ENCODE measurements at places on chromosomes 16 and 17.

- DNase-seq: no peak
Observed at GRCh38 chr17:55363033-55363432, 58.6 kb downstream of the MMD start.

DNA sequence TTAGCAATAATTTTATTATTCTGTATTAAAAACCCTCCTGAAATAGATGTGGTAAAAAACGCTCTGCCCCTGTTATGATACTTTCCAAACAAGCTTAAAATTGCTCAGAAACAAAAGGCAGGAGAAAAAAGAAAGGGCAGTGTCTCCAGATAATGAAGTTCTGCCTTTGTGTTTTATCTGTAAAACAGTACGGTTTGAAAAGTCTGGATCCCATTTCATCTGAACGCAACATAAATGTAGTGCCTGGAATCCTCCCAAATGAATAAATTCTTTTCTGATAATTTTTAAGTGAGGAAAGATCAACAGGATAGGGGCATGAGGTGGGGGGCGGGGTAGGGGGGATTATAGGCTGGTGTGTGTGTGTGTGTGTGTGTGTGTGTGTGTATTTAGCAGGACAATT, 87.5 kb upstream of the SOX9 start:
- no peak for DNase-seq

DNA sequence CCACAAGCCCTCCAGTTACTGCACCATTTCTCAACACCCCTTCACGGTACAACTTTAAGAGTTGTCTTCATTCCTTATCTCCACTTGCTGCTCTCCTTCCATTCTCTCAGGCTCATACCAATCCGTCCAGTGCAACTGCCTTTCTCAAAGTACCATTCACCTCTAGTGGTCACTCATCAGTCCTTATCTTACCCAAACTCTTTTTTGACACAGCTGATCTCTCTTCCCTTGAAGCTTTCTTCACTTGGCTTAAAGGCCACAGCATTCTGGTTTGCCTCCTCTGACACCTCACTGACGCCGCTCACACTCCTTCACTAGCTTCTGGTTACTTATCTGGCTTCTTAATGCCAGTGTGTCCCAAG, 24.9 kb downstream of the UBE2G1 start:
- DNase-seq: no peak

GRCh38 chr17:61410141-61411010, 10.7 kb downstream of the TBX2 start:
- DNase-seq: peak; percentile 94

- DNase-seq: peak; percentile 66
Observed at GRCh38 chr17:76534831-76535732, 2.4 kb downstream of the CYGB start.

- DNase-seq: no peak
Observed at GRCh38 chr16:71807905-71808592, 585 bp downstream of the AP1G1 start.

GRCh38 chr16:73717266-73717974, 579.2 kb upstream of the PSMD7 start:
- no peak for DNase-seq

- no peak for DNase-seq
Observed at GRCh38 chr17:5209396-5209795, 17.7 kb upstream of the ZNF594 start.

GRCh38 chr17:48499735-48500434, 30.9 kb downstream of the HOXB1 start:
- no peak for DNase-seq

GRCh38 chr16:8714174-8714573, 39.8 kb downstream of the ABAT start:
- no peak for DNase-seq

DNA sequence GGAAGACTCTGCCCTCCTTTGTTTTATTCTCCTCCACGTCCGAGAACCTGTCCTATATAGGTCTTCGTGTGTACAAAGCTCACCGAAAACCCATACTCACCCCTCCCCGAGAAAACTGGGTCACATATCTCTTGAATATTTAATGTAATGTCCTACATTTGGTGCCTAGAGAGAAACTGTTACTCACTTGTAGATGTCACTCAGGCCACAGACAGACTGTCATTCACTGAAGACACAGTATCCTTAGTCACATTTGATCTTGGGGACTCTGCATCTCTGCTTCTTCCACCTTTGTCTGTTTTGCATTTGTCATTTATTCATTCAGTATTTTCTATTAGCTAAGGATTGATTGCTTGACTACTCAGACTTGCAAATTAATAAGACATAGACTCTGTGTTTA, 131.8 kb upstream of the TBX2 start:
- no peak for DNase-seq

- DNase-seq: peak; percentile 45
Observed at GRCh38 chr16:56349711-56350161, 75.6 kb downstream of the AMFR start.

- DNase-seq: no peak
Observed at GRCh38 chr17:17155568-17155967, 50.6 kb downstream of the PLD6 start.

GRCh38 chr17:4786106-4786511, at the start of gene VMO1:
TSS of gene VMO1 (minus strand) at chr17:4786364. CDS start at chr17:4786352, 12 bp downstream.
- DNase-seq: no peak

GRCh38 chr17:49108318-49108717, 24.3 kb upstream of the B4GALNT2 start:
- DNase-seq: no peak

DNA sequence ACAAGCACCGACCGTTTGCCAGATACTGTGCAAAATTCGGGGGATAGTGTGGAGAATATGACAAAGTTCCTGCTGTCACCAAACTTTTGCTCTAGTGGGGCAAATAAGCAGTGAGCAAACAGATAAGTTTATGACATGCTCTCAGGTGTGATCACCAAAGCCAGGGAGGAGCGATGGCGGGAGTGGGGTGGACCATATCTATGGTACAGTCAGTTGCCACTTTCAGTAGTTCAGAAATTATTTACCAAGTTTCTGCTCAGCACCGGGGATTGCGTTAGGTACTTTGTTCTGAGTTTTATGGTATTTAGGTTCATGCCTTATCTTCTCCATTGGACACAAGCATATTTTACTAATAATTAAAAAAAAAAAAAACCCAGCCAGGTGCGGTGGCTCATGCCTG, 11.9 kb downstream of the MSI2 start:
- no peak for DNase-seq

DNA sequence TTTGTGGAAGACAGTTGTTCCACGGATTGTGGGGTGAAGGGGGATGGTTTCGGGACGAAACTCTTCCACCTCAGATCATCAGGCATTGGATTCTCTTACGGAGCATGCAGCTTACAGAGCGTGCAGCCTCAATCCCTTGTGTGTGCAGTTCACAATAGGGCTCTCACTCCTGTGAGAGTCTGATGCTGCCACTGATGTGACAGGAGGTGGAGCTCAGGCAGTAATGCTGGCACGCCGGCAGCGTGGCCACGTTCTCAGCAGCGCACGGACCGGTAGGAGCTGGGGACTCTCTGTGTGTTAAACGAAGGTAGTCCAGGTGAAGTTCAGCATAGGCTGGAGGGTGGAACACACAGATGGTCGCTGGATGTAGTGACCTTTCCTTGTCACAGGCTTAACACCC, 37.8 kb downstream of the SEC14L1 start:
- DNase-seq: no peak

GRCh38 chr16:67800338-67800926, 5.9 kb downstream of the RANBP10 start:
- no peak for DNase-seq

DNA sequence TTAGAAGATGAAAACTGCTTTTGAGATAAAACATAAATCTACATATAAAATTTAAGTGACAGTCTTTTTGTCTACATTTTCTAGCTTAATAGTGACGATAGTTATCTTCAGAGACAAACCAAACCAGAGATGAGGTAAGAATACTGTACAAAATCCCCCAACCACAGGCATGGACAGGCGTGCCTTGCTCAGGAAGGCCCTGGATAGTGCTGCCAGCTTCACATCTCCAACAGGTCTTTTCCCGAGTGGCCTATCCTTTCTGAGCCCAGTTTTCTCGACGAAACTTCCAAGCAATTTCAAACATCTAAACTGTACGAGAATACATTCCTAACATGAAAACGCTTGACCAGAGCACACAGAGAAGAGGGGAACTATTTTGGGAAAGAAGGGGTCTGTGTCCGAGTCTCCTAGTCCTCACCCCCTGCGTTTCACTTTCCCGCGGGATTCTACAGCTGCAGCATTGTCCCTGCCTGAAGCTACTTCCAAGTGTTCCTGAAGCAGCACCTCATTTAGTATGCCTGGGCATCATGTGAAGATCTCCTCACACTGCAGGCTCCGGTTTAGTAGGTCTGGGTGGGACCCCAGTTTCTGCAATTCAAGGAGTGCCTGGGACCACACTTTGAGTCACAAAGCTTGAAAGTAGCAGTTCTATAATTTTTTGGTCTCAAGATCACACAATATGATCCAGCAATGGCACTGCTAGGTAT, 37.8 kb downstream of the GNA13 start:
- no peak for DNase-seq

GRCh38 chr17:50559674-50560184, 786 bp upstream of the CACNA1G start:
- no peak for DNase-seq

GRCh38 chr16:87350681-87351319, 32.8 kb downstream of the FBXO31 start:
- DNase-seq: peak; percentile 46

DNA sequence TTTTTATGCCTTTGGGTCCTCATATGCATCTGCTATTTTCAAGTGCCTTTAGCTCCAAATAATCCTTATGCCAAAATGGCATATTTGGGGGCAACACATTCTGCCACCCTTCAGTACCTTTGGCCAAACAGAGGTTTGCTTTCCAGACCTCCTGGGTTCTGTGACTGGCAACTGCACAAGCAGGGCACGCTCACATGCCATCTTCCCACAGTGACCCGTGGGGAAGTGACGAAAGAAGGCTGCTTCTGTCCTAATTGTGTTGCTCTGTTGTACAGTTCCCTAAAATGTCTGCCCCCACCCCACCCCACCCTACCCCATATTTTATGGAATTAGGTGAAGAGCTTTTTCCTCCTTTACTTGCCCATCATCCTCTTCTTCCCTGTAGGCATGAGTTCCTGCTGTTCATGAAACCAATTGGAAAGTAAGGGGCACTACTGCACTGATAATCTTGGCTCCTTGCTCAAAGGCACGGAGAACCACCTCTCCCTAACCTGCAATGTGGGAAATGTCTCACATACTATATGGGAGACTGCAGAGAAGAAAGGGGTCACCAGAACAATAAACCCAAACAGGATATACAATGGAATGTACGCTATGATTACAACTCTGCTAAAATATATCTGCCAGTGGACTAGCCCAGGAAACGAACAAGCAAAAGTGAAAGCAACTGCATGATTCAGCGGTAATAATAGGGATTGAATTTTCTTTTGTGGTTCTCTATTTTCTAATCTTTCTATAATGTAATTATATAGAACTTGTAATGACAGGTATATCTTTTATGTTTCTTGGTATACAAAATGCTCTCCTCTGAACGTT, 3.3 kb upstream of the SLFN12L start:
- DNase-seq: peak; percentile 65

DNA sequence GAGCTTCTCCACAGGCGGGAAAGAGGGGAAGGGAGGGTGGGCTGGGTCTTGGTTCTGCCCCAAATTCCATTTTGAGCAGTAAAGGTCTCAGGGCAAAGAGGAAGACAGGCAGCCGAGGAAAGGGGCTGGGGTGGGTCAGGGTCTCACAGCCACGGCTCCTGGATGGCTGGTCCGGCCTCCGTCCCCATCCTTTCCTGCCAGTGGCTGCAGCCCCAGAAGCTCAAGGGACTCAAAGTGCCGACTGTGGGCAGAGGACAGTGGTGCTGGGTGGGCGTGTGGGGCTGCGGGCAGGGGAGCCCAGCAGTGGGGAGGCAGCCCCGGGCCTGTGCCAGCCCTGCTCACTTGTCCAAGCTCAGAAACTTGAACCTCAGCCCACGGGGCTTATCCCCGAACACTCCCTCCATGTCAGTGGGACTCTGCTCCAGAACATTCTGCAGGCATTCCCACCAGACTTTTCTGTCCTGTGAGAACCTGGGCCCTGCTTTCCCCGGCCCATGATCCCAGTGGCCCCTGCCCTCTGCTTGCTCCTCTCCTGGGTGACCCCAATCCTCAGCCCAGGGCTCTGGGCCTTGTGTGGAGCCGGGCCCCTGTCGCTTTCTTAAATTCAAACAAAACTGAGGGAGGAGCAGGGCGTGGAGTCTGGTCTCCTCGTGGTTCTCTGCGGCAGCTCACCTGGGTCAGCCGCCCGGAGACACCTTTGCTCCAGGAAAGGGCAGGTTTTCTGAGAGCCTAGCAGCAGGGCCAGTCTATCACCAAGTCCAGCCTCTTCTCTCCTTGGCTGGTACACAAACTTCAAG, 117.8 kb upstream of the METRNL start:
- DNase-seq: no peak

DNA sequence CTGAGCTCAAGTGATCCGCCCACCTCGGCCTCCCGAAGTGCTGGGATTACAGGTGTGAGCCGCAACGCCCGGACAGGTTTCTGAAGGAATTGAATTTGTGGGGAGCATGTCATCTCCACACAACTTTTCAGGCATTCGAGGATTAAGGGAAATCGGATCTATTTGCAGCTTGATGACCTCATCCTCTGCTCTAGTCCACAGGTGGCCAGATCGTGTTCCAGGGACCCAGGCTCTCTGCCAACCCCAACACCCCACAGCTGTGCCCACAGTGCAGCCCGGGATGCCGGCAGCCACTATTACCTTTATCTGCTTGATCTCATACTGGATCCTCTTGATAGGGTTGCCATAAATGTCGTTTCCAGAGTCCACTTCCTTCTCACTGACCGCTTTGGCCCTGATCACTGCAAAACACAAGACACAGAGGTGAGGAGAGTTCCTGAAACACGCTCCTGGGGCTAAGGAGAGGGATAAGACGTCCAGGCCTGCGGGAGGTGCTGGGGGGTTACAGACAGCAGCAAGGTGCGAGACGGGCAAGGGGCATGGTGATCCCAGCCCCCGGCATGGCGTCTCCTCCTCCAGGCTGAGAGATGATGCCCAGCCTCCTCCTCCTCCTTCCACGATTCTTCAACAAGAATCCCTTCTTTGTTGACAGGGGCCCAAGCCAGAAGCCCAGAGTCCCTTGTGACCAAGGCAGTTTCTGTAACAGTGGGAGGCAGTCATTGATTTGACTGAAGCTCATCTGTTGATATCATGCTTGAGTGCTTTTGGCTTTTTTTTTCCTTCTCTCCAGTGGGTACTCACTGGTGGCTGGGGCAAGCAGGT, 29.3 kb downstream of the CEP295NL start:
- no peak for DNase-seq

- DNase-seq: no peak
Observed at GRCh38 chr16:27639561-27640276, 89.8 kb downstream of the KATNIP start.

GRCh38 chr16:56336071-56336688, 89.2 kb downstream of the AMFR start:
- peak; percentile 82 for DNase-seq

- no peak for DNase-seq
Observed at GRCh38 chr17:79482727-79483521, 127.9 kb downstream of the RBFOX3 start.

GRCh38 chr17:66740226-66740625, 94.7 kb upstream of the CACNG5 start:
- no peak for DNase-seq

GRCh38 chr16:81796583-81797346, 17.7 kb downstream of the PLCG2 start:
- no peak for DNase-seq

Data from right cardiac atrium (tissue), 5 donors.